ENCODE measurements at places on chromosomes 2 and 18.

DNA sequence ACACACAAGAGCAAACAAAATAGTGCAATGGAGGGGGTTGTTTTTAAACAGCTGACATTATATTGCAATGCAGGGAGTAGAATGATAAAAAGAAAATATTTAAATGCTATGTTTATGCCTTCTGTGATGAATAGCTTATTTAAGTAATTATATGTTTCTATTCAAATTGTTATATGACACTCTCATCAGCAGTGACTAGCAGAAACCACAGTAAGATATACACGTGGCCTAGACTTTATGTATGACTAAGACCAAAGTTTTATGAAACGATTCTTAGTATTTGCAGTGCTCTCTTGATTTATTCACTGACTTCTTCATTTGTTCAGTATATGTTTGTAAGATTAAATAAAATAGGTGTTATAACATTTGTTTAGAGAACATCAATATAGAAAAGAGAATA lies 26.1 kb upstream of the C1D start:
- no peak for DNase-seq

GRCh38 chr2:55165626-55166025 lies 66.5 kb downstream of the CLHC1 start:
- no peak for DNase-seq

GRCh38 chr2:6683516-6683915 lies 182.2 kb downstream of the CMPK2 start:
- no peak for DNase-seq

- no peak for DNase-seq
These were observed 381.0 kb downstream of the MEIS1 start for GRCh38 chr2:66815886-66816285.

GRCh38 chr2:239821694-239822075 lies 203.5 kb downstream of the NDUFA10 start:
- peak; percentile 49 for DNase-seq

GRCh38 chr18:63292831-63293683 lies 26.5 kb downstream of the BCL2 start:
- no peak for DNase-seq

- no peak for DNase-seq
These were observed 81.6 kb downstream of the SH3RF3 start for GRCh38 chr2:109210431-109211200.

DNA sequence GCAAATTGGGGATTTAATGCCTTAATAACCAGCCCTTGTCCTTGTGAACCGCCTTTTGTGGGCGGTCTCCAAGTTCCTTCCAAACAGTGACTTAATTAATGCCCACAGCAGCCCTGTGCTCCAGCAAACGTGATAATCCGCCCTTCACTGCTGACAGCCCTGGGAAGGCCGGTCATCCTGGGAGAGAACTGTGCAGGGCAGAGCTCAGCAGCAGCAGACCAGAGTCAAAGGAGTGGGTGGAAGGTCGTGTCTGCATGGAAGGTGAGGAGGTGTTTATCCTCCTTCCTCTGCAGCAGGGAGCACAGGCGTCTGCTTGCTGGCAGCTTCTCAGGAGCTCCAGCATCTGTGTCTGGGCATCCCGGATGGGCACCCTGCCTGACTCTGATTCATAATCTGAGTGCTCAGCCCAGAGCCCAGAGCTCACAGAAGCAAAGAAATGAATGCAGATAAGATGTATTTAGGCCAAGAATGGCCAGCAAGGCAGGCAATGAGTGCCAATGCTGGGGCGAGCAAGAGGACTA lies 270.0 kb upstream of the PXDN start:
- no peak for DNase-seq
